ENCODE measurements at places on chromosomes 5 and 9.
A peak's percentile ranks its signal among the peaks of the same experiment; 100 is the strongest.

GRCh38 chr5:149493316-149493715 lies 57.9 kb downstream of the CSNK1A1 start:
- DNase-seq: no peak

DNA sequence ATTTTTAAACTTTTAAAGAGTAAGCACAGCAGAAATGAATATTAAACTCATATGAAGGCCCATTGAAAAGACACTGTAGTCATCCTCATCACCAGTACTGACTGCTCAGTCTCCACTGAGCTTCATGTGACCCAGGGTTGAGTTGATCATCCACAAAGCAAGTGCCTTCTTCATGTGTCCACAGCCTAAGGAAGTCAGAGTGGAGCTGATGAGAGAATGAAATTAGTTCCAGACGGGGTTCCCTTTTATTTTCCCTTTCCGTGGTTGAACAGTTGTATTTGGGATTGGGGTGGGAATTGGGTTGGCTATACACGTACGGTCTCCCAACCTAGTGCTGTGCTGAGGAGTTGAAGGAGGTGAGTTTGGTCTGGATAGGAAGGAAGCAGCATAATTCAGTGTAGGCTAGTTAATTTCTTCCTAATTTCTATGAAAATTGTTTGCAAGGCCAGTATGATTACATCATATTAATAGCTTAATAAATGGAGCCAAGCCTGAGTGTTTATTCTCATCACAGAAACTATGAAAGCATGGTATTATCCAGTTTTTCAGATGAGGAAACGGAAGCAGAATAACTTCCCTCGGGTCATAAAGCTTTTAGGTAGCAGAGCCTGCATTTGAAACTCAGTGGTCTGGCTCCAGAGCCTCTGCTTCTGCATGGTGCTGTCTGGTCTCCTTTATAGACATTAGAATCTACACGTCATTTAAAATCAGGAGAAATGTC lies 103.9 kb upstream of the DMRT1 start:
- DNase-seq: no peak

GRCh38 chr9:4055032-4055431 lies 244.8 kb downstream of the GLIS3 start:
- DNase-seq: no peak

- DNase-seq: no peak
These were observed 4.4 kb downstream of the CCDC187 start for GRCh38 chr9:136299541-136299940.

GRCh38 chr9:121927636-121928035 lies 165.5 kb downstream of the TTLL11 start:
- no peak for DNase-seq

DNA sequence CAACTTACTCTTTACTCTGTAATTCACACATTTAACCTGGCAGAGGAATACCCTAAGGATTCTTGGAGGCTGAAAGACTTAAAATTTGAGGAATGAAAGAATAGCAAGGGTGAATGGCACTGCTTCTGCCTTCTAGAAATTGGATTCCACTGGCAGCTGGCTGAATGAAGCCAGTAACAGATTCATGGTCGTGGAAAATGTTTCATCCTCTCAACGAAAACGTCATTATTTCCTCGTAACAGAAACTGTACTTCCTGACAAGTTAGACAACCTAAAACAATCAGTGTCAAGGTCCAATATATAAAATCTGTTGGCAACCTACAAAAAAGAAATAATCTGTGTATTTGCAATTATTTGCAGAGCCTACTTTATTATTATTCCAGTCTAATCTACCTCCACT lies 39.7 kb downstream of the BNC2 start:
- no peak for DNase-seq

DNA sequence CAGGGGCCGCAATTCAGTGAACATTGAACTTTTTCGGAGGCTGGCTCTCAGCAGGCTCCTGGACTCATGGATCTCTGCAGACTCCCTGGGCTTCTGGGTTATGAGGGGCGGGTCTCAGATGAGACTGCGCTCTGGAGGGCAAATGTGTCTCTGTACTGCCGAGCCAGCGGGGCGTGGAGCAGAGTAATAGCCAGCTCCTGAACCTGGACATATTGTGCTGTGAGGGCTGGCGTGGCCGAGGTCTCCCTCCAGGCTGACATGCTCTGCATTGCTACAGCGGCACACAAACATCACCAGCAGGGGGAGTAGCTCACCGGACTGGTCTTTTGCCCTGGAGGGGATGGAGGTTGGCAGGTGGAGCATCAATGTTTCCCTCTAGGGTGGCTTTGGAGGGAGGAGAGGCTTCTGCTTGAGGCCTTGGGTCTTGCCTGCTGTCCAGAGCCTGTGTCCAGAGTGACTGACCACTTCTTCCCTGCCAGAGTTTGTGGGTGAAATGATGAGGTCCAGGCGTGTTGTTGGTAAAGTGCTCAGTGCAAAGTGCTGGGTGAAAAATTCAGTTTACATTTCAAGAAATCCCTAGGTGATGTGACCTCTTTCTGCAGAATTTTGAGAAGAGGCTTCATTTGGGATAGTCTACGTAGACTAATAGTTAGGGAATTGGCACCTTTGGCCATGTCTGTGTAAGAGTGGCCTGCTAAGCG lies 10.9 kb upstream of the GADD45G start:
- peak; percentile 47 for DNase-seq

DNA sequence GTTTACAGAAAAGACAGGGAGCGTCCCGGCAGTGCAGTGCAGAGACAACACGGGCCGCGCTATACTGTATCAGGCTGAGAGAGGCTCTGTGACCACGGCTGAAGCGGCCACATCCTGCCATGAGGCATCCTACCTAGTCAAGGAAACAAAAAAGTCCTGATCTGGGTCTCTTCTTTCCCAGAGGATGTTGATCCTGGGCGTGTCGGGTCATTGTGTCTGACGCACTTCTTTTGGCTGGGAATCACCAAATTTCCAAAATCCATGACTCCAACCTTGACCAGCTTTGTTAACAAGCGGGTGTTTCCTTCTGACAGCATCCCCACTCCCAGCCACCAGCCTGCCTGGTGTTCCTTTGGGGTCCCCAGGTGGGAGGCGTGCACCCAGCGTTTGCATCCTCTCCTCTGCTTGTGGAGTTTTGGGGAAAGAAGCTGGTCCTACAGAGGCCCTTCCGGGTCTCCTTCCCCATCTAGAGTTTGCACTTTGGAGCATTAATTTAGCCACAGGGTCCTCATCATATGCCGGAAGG lies 91.4 kb upstream of the RAI14 start:
- DNase-seq: no peak

- no peak for DNase-seq
These were observed 89.9 kb downstream of the DAB2IP start for GRCh38 chr9:121741228-121741918.

- DNase-seq: no peak
These were observed 48.4 kb downstream of the MRPL36 start for GRCh38 chr5:1751026-1751863.

DNA sequence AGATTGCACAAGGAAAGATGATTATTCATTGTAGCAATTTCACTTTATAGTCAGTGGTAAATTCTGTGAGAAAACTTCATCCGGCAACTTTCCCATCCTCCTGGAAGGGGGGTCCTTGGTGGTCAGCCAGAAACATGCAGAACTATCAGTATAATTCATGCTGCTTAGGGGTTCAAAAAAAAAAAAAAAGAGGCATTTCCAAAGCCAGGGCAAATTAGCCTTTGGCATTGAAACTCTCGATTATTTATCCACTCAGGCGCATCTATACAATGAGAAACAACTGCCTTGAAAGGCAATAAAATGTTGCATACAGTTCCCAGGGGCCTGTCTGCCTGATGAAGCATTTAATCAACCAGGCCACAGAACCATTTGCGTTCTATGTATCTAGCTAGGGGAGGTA lies 263.3 kb downstream of the TMEM167A start:
- DNase-seq: no peak

GRCh38 chr9:134325813-134326723 lies at the start of gene RXRA:
Gene RXRA, plus strand, starts transcription at chr9:134326455. Its CDS starts 177 bp downstream, at chr9:134326632.
- DNase-seq: peak; percentile 57

GRCh38 chr5:124683917-124684555 lies 62.4 kb downstream of the ZNF608 start:
- DNase-seq: no peak

DNA sequence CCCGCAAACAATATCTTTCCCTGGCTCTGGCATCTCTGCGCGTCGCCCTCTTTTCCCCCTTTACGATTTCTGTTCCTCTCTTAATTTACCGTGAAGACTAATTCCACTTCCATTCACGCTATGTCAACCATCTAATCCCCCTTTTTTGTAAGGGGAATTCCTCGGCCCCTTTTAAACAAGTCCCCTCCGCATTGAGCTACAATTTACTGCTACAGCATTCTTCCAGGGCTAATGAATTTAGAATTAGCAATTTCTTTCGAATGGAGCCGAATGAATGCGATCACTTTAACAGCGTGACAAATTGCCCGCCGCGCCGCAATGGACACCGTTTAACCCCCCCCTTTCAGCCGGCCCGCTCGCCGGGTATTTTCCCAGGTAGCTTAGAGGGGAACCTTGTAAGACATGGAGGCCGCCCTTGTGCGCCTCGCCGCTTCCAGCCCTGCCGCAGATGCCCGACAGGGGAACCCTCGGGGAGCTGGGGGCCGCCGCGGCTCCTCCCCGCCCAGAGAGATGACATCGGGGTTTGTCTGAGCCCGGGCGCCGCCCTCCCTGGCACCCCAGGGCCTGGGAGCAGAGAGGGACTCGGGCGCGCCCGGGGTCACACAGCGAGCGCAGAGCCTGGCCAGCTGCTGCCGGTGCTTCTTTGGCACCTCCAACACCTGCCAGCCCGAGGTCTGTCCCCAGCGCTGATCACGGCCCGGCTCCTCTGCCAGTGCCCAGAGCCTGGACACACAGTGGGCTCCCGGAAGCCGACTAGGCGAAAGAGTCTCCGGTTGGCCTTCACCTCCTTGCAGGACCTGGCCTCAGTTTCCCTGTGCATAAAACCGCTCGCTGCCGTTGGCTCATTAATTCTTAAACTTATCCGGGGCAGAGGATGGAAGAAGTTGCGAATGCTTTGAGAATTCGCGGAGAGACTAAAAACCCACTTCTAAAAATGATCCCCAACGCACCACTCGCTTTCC lies 1.3 kb downstream of the PRDM12 start:
- no peak for DNase-seq

Data from T follicular helper cell (primary cell).